Airway epithelial cell (primary cell): ENCODE measurements at places on chromosomes 13 and 19. TPM values are rescaled to one million over a fixed set of nuclear protein-coding genes. Genes with fewer than 3 reads are reported as not detected.

The ATXN8OS gene
- not detected in 2 replicates for total RNA-seq

The PPP2R1A gene
- 234 and 274 TPM in 2 replicates for total RNA-seq

The FGF21 gene
- total RNA-seq: not detected in 2 replicates

The MCEMP1 gene
- total RNA-seq: not detected in 2 replicates

The ZNF470 gene
- total RNA-seq: 1.2 and 1.3 TPM in 2 replicates

The LILRB2 gene
- total RNA-seq: not detected in 2 replicates

The LGALS16 gene
- total RNA-seq: not detected in 2 replicates

The ZNF491 gene
- total RNA-seq: 0.35 and 0.65 TPM in 2 replicates

The ERICH6B gene
- total RNA-seq: not detected in 2 replicates

The KLF12 gene
- total RNA-seq: 2.1 and 4.2 TPM in 2 replicates

The APOE gene
- total RNA-seq: 35.7 and 44.7 TPM in 2 replicates

The PARP4 gene
- 20.2 and 29.1 TPM in 2 replicates for total RNA-seq

The NAA16 gene
- 3.9 and 7.9 TPM in 2 replicates for total RNA-seq

The IZUMO2 gene
- total RNA-seq: not detected in 2 replicates

The ZNF296 gene
- total RNA-seq: 0.98 and 4.7 TPM in 2 replicates

The RASL11A gene
- total RNA-seq: 0.46 and 1.2 TPM in 2 replicates

The KDELR1 gene
- total RNA-seq: 85.5 and 149 TPM in 2 replicates

The SHISA2 gene
- total RNA-seq: 0.35 and 1.1 TPM in 2 replicates

The CPB2 gene
- total RNA-seq: not detected in 2 replicates

The SHFL gene
- 6.9 and 9.8 TPM in 2 replicates for total RNA-seq

The MEGF8 gene
- total RNA-seq: 17.3 and 17.5 TPM in 2 replicates

The WDR88 gene
- total RNA-seq: not detected in 2 replicates

The CEACAM3 gene
- not detected in 2 replicates for total RNA-seq

The ATP4A gene
- not detected in 2 replicates for total RNA-seq

The PDE4A gene
- 0.09 and 0.71 TPM in 2 replicates for total RNA-seq

The PSG1 gene
- total RNA-seq: not detected in 2 replicates

The CD70 gene
- total RNA-seq: 0.35 TPM in 1 of 2 replicates, not detected in the other

The PLA2G4C gene
- total RNA-seq: 0.56 TPM in 1 of 2 replicates, not detected in the other

The CFAP97D2 gene
- not detected in 2 replicates for total RNA-seq

The UBE2L5 gene
- not detected in 2 replicates for total RNA-seq

The S1PR5 gene
- 3.3 TPM in 2 replicates for total RNA-seq

The FUT2 gene
- 10.4 and 10.5 TPM in 2 replicates for total RNA-seq

The VSTM1 gene
- not detected in 2 replicates for total RNA-seq

The CPAMD8 gene
- 0.74 and 1.3 TPM in 2 replicates for total RNA-seq

The GNG7 gene
- 0.09 and 0.14 TPM in 2 replicates for total RNA-seq

The PSG7 gene
- not detected in 2 replicates for total RNA-seq

The SMIM24 gene
- total RNA-seq: 0.14 TPM in 1 of 2 replicates, not detected in the other

The TBC1D4 gene
- total RNA-seq: 6.4 and 8.5 TPM in 2 replicates

The ZNF548 gene
- 7.9 and 12.2 TPM in 2 replicates for total RNA-seq

The ANKLE1 gene
- total RNA-seq: 0.85 and 2.2 TPM in 2 replicates

The KCNN4 gene
- total RNA-seq: 11.5 and 12.9 TPM in 2 replicates
